Omental fat pad (tissue), 4 donors: ENCODE measurements at places on chromosomes 5 and 9.

- no peak for DNase-seq
Observed at GRCh38 chr5:54443270-54443669, 12.2 kb upstream of the HSPB3 start.

- DNase-seq = no peak
Observed at GRCh38 chr5:97840643-97841042, 657.6 kb upstream of the RIOK2 start.

GRCh38 chr9:119365291-119366027 lies 3.8 kb downstream of the BRINP1 start:
- DNase-seq = no peak

GRCh38 chr9:32524892-32525708 lies 896 bp downstream of the RIGI start:
- DNase-seq = no peak

- DNase-seq = no peak
Observed at GRCh38 chr9:136599811-136600660, 54.2 kb upstream of the NOTCH1 start.

- no peak for DNase-seq
Observed at GRCh38 chr5:68167195-68167651, 48.3 kb upstream of the PIK3R1 start.

GRCh38 chr5:139183502-139183901 lies 14.7 kb downstream of the SIL1 start:
- DNase-seq = no peak

- no peak for DNase-seq
Observed at GRCh38 chr9:20391208-20391607, 231.1 kb downstream of the MLLT3 start.

DNA sequence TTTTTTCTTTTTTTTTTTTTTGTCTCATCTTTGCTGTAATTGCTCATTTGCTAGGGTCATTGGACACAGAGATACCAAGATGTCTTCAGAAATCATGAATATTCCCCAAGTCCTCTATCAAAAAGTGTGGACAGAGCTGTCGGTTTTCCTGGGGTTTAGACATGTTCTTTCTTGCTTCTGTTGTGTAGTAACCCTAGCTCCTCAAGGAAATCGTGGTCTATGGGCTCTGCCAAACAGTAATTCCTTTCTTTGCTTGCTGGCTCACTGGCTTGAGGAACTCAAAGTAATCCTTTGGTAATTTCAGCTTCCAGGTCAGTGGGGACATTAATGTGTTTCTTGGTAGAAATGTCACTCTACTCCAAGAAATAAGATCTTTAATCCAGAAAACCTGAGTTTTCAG lies 101.7 kb downstream of the TMC1 start:
- DNase-seq = no peak

DNA sequence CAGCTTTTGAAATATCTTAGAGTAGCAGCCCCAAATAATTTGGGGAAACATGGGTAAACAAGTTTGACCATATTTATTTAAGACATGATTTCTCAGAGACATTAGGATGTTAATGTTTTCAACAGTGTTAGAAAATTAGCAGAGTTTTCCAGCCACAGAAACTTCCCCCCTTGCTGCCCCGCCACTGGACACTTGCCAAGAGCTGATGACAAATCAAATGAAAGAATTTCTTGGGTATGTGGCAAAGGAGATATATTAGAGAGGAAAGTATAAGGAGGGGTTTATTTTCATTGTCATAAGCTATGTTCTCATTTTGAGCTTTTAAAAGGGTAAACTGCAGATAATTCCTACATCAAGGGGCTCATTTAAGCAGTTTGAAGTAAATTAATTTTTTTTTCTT lies 15.9 kb downstream of the GABRA1 start:
- no peak for DNase-seq

- no peak for DNase-seq
Observed at GRCh38 chr9:13213337-13213736, 66.2 kb downstream of the MPDZ start.

GRCh38 chr5:66239034-66239433 lies 94.9 kb downstream of the SREK1 start:
- no peak for DNase-seq
